ENCODE measurements at places on chromosomes 3 and 15.

DNA sequence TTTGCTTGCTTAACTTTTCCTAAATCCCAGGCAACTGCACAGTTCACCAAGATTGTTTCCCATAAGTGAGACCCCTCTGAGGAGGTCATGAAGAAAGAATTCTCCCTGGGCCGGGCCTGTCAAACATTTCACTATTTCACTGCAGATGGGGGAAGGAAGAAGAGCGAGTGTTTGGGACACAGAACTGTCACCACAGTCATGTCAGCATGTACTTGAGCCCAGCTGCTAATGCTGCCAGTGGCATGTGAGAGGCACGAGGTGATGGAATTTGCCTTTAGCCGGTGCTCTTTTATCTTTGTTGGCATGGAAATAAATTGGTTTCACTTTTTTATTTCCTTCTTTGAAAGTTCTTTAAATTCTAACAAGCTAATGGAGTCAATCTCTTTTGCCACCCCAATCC lies 277.9 kb upstream of the GADL1 start:
- no peak for DNase-seq

GRCh38 chr15:38972831-38973230 lies 408.2 kb upstream of the RASGRP1 start:
- no peak for DNase-seq

- no peak for DNase-seq
These were observed 72.2 kb upstream of the BHLHE40 start for GRCh38 chr3:4907050-4907449.

DNA sequence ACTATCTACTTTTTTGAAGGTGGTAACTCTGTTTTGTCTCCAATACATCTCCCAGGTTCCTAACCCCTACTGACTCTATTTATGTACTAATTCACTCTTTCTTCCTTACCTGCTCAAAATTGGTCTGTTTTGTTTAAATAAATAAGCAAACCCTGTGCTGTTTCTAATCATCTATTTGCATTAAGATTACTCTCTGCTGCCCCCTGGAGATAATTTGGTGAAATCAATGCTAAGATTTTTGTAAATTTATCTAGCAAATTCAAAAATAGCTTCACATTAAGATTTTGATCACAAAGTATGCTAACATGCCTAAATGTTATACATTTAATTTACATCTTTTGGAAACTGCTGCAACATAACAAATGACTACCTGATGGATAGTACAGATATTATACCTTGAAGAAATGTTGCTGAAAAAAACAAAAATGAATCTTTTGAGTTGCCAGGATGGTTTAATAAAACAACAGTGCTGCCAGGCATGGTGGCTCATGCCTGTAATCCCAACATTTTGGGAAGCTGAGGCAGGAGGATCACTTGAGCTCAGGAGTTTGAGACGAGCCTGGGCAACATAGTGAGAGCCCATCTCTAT lies 4.4 kb upstream of the CD200R1 start:
- no peak for DNase-seq

GRCh38 chr15:92662762-92663161 lies 7.2 kb upstream of the FAM174B start:
- no peak for DNase-seq

DNA sequence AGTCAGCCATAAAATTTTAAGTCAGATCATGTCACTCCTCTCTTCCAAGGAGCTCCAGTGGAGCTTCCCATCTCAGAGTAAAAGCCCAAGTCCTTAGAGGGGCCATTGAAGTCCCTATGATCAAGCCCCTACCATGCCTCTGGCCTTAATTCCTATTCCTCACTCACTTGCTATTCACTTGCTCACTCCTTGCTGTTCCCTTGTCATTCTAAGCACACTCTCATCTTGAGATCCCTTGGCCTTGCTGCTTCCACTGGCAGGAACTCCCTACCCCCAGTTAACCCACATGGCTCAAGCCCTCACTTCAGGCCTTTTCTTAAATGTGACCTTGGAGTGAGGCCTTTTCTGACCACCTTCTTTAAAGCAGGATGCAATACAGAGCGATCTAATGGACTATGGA lies 12.3 kb upstream of the SECISBP2L start:
- no peak for DNase-seq

- DNase-seq = no peak
These were observed 219.8 kb downstream of the FMN1 start for GRCh38 chr15:32974691-32975090.

GRCh38 chr3:39065197-39065596 lies 13.4 kb downstream of the WDR48 start:
- DNase-seq = no peak

DNA sequence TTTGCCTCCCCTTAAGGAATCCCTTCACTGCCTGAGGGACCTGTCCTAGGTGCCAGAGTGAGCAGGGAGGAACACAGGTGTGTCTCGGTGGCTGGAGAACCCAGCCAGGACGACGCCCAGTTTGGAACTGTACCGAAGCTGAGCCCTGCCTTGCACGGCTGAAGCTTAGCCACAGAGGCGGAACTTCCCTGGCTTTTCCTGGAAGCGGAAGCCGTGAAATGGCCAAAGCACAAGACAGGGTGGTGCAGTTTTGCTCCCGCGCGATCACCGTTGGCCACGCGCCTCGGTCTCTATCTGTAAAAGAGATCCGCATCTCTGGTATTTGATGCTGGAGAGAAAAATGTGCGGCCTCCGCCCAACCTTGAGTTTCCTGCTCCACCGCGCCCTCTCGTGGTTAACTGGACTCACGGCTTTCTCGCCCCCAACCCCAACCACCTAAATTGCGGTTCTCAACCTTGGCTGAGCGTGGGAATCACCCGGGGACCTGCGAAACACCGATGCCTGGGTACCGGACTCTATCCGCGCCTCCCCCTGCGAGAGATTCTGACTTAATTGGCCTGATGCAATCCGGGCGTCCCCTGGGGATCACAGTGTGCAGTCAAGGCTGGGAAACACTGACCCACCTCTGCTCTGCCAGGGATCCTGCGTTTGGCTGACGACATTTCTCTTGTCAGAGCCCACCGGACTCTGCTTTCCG lies 70.7 kb upstream of the ABHD2 start:
- peak; percentile 75 for DNase-seq

DNA sequence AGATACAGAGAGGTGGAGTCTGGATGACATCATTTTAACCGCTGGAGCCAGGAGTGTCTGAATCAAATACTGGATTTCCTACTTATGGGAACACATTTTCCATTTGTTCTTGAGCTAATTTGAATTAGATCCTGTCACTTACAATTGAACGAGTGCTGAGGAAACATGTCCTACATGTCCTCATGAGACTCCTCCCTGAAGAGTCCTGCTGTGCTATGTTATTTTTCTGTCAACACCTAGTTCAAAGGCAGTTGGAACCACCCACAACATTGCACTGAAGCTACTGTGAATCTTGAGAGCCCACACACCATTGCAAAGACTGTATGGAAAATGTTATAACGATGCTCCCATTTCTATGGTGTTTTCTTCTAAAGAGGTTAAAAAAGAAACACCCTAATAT lies 123.5 kb upstream of the CRBN start:
- no peak for DNase-seq

- no peak for DNase-seq
These were observed 48.8 kb downstream of the BLM start for GRCh38 chr15:90765966-90766365.

DNA sequence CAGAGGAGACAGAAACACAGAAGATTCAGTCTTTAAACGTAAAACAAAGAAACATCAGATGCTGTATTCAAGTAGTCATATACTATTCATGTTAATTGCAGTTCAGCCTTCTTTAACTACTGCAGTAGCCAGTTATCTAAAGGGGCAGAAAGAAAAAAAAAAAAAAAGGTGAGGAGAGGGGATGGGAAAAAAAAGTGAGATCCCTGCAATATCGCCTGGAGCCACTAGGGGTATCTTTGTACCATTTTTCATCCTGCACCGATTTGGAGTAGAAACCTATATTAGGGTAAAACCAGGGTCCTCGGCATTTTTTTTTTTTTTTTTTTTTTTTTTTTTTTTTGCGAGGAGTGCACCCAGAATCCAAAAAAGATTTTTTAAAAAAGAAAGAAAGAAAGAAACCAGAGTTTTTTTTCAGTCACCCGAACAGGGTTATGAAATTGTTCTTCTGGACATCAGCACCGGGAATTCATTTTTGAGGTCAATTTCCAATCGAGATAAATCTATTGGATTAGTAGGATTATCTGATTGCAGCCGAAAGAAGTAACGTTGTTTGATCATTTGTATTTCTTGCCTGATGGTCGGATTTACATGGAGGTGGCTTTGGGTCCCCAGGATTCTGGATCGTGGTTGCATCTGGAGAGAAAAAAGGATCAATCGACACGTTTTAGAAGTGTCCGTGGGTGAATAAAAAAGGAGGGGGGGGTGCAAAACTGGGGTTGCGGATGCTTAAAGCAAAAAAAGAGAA lies 186.7 kb downstream of the NLGN1 start:
- no peak for DNase-seq

DNA sequence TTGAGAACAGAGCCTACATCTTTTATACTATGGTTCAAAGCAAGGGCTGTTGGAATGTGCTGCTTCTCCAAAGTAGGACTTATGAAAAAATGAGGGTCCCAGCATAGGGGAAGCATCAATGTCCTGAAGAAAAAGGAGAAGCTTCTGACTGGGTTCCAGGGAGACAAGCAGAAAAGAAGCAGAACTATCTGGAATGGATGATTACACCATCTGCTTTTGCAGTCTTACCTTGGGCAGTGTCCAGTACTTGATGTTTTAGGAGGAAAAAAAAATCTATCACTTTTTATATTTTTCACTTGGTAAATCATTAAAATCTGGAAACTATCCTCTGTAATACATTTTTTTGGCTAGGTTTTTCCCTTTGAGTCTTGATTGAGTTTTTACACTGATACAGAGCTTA lies 57.9 kb upstream of the DPH6 start:
- DNase-seq = no peak

DNA sequence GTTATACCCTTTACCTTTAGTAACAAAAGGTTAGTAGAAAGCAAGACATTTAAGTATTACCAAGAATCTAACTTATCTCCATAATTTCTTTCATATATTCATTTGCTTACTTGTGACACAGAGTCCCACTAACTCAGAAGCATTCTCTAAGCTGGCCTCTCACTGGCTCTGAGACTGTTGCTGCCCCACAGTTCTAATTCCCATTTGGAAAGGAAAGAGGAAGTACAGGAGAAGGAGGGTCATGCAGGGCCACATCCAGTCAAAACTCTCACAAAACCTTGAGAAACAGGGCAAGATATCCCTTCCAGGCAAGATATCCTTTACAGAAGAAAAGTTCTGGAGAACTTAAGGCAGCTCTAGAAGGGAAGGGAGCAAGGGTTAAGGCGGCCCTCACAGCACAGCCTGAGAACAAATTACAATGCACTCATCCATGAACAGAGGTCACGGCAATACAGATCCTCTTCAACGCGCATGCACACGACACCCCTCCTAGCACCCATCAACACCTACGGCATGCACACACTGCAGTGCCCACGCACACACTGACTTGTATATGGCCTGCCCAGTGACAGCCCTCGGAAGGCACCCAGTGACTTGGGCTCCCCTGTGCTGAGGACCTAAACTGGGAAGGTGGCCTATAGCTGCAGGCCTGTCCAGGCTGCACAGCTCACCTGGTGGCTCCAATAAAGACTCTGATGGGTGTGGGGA lies 13.0 kb upstream of the MYO5C start:
- no peak for DNase-seq

GRCh38 chr3:156382458-156383346 lies 172.2 kb downstream of the SSR3 start:
- DNase-seq = no peak

DNA sequence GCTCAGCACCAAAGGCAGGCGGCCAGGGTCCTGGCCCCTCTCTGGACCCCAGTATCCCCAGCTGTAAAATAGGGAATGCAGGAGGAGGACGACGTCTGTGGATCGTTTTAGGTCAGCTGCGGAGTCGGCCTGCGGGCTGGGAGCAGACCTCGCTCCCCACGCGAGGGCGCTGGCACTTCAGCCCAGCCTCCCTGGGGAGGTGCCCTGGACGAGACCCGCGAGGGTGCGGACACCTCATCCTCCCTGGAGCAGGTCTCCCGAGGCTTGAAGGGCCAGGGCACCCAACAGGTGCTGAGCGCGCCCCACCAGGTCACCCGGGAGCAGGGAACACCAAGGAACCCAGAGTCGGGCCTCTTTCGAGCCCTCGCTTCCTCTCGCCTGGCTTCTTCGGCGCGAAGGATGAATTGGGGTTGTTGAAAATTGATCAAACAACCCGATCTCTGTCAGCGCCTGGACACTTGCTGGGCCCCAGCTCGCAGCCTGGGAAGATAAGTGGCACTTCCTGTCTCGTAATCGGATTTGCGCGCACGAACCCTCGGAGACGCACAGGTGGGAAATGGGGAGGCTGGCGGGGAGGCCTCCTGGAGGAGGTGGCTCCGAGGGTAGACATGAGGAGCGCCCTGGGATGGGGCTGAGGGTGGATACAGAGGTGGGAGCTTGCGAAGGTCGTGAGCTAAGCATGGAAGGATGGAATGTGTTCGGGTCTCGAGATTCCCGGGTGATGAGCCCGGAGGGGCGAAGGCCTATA lies 588 bp upstream of the VIPR1 start:
- DNase-seq = peak; percentile 40
